ENCODE measurements at places on chromosomes 6 and 20.

- DNase-seq = no peak
Measured at GRCh38 chr20:63026582-63027165, 19.9 kb upstream of the BHLHE23 start.

- DNase-seq = no peak
Measured at GRCh38 chr6:100987556-100987955, 106.4 kb upstream of the ASCC3 start.

DNA sequence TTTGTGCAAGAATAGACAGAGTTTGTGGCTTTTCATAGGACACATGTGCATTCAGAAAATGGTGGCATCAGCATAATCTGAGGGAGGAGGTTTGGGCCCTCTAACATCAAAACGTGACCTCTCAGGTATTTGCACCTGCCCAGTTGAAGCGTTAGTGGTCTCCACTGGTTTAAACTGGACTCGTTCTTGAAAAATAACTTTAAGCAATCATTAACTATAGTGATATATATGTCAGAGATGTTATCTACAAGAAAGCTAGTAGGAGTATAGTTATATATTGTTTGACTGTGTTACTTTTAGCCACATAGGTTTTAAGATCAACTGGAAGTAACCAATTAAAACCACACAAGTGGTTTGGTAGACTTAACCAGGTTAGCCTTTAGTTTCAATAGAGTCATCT, 607.4 kb downstream of the MAFB start:
- no peak for DNase-seq

GRCh38 chr20:55667955-55668354, 337.4 kb downstream of the CBLN4 start:
- DNase-seq = no peak

- no peak for DNase-seq
Measured at GRCh38 chr6:144820270-144820669, 535.1 kb downstream of the UTRN start.

GRCh38 chr20:24066076-24066700, 77.6 kb upstream of the GGTLC1 start:
- no peak for DNase-seq

DNA sequence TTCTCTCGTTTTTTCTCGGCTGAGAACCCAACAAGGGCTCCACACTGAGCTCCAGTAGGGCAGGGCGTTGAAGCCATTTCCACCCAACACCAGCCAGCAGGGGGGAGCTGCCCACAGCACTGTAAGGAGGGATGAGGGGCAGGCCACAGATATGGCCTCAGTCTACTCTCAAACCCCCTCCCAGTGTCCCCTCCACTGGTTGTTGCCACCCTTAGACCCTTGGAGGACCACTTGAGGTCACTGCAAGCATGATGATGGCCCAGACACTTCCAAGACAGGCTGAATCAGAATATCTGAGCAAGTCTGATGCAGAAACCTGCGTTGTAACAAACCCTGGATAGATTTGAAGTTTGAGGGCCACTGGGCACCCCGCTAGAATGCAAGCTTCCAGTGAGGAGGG, 217.0 kb upstream of the CST7 start:
- DNase-seq = no peak

DNA sequence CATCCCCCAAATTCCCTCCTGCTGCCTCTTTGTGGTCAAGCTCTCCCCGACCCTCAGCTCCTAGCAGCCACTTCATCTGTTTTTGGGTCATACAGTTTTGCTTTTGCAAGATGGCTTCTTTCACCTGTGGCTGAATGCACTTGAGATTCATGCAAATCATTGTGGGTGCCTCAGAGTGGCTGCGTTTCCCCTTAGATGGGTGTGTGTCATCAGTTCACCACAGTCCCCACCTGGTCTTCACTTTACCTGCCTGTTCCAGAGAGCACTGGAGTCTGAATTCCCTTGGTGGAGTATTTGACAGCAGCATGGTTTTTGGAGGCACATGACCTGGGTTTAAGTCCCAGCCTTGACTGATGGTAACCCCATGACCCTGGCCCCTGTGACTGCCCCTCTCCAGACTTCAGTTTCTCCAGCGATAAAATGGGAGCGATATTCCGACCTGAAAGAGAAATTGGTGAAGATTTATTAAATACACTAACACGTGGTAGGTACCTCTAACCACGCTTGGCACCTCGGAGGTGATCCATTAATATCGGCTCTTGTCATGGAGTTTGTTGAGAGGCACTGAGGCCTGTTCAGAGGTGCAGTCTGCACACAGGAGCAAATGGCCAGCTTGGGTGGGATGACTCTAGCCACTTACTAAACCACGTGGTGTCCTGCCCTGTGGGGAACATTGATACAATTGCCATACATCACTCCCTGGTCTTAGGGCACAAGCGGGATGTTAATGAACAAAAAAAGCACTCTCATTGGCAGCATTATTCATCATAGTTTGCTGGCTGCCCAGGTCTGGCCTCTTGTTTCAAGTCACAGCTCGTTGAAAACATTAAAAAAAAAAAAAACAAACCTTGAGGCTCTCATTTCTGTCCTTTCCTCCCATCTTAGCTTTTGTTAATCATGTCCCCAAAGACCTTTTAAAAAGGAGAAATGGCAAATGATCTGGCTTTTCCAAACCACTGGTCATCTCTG, 167.2 kb upstream of the KCNG1 start:
- DNase-seq = no peak

- no peak for DNase-seq
Measured at GRCh38 chr6:118269659-118270058, 278.4 kb upstream of the PLN start.

- DNase-seq = no peak
Measured at GRCh38 chr6:160766657-160766988, 64.6 kb downstream of the PLG start.

GRCh38 chr6:83601119-83601518, 88.8 kb downstream of the PRSS35 start:
- no peak for DNase-seq

DNA sequence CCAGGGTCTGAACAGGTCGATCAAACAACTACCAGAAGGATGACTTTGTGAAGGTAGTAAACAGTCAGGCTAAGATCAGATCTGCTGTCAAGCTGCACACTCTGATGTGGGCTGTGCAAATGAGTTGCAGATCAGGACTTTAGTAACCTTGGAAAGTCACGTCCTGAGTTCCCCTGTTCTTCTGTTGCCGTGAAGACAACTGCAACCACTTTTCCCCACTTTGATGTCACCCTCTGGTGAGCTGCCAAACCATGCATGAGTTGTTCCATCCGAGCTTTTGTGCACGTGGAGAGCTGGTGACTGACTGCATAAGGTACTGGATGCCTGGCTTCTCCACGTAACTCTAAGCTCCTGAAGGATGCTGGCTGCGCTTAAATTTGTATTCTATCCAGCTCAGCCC, 111.0 kb downstream of the CD83 start:
- DNase-seq = peak; percentile 36

DNA sequence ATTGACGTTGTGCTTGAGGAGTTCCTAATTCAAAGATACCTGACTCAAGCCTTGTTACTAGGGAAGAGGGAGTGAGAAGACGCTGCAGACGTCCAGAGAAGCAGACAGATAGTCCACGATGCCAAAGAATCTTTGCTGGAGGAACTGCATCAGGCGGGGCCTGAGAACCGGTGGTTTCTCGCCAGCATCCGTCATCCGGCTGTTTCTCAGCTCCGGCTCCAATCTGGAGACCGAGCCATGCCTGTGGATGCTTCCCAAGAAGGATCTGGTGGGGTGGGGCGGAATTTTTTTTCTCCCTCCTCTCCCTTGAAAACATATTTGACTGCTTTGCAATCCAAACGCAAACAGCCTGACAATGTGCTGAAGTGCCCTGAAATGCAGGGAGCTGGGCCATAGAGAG, 125.8 kb upstream of the SRSF6 start:
- DNase-seq = no peak

All from stimulated activated CD4-positive, alpha-beta T cell treated with anti-CD3 and anti-CD28 coated beads, Interleukin-1b, Interleukin-23, amount 100 ng/mL, for 24 hours (primary cell).